ENCODE measurements at places on chromosomes 4 and X. TPM values are rescaled to one million over a fixed set of nuclear protein-coding genes. Genes with fewer than 3 reads are reported as not detected.

NONO gene
- total RNA-seq: 402 TPM

RBM46 gene
- total RNA-seq: not detected

GABRG1 gene
- total RNA-seq: 30.2 TPM

PNCK gene
- 18.3 TPM for total RNA-seq

CTPS2 gene
- 26.5 TPM for total RNA-seq

AFF2 gene
- 313 TPM for total RNA-seq

ZAR1 gene
- 0.41 TPM for total RNA-seq

SPOCK3 gene
- 23.6 TPM for total RNA-seq

NALF2 gene
- total RNA-seq: 2.0 TPM

HSFX1 gene
- total RNA-seq: 1.2 TPM

WNK3 gene
- total RNA-seq: 71.3 TPM

PLS3 gene
- 76.2 TPM for total RNA-seq

PLA2G12A gene
- total RNA-seq: 24.5 TPM

DNA sequence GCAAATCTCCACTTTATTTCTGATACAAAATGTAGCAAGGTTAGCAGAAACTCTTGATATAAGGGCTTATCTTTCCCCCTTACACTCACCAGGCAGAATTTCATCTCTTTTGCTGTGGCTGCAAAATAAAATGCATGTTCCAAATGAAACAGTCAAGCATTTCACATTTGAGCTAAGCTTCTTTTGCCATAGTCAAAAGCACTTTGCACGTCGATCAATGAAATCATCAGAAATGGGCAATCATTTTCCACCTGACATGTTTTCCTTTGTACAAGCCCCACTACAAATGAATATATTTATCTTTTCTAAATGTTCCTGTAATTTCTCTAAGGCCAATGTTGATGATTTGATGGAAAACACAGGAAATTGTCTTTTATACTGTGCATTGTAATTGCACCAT is 178.4 kb downstream of the ANKRD50 start:
- DNase-seq: no peak

- no peak for DNase-seq
Measured at GRCh38 chr4:76687746-76688448, 210.0 kb downstream of the SOWAHB start.

GRCh38 chr4:85531560-85532341 is 56.8 kb downstream of the ARHGAP24 start:
- no peak for DNase-seq

- DNase-seq: no peak
Measured at GRCh38 chr4:74369855-74370254, 4.9 kb downstream of the EREG start.

- DNase-seq: no peak
Measured at GRCh38 chr4:41155194-41155830, 59.0 kb downstream of the APBB2 start.

DNA sequence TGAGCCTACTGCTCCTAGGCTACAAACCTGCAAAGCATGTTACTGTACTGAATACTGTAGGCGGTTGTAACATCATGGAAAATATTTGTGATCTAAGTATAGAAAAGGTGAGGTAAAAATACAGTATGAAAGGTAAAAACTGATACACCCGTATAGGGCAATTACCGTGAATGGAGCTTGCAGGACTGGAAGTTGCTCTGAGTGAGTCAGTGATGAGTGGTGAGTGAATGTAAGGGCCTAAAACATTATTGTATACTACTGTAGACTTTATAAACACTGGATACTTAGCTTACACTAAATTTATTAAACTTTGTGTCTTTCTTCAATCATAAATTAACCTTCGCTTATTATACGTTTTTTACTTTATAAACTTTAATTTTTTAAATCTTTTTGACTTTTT is 3.7 kb downstream of the KIF4A start:
- DNase-seq: no peak

GRCh38 chr4:104394406-104395167 is 100.1 kb downstream of the CXXC4 start:
- peak; percentile 6 for DNase-seq

- DNase-seq: peak; percentile 82
Measured at GRCh38 chr4:10457255-10457801, at the start of gene ZNF518B. TSS of gene ZNF518B (minus strand) at chr4:10457426. CDS start at chr4:10446328, 11,098 bp downstream.

- DNase-seq: no peak
Measured at GRCh38 chrX:108245462-108245861, 153.9 kb downstream of the ATG4A start.

GRCh38 chr4:108466936-108467902 is 153.2 kb upstream of the RPL34 start:
- no peak for DNase-seq

DNA sequence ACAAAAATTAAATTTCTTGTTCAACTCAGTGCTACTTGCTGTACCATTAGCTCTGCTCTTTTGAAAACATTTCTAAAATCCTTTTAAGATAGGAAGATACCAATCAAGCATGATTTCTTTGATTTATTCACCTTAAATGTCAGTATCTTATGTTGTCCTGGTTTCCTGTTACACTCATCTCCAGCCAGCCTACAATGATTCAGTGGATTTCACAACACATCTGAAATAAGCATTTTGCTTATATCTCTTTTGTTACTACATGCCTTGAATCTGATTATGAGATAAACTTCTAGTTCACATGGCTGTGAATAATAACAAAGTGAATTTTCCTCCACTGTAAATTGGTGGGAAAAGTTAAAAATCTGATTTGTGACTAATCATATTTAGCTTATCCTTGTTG is 112.5 kb upstream of the BMP3 start:
- DNase-seq: no peak

DNA sequence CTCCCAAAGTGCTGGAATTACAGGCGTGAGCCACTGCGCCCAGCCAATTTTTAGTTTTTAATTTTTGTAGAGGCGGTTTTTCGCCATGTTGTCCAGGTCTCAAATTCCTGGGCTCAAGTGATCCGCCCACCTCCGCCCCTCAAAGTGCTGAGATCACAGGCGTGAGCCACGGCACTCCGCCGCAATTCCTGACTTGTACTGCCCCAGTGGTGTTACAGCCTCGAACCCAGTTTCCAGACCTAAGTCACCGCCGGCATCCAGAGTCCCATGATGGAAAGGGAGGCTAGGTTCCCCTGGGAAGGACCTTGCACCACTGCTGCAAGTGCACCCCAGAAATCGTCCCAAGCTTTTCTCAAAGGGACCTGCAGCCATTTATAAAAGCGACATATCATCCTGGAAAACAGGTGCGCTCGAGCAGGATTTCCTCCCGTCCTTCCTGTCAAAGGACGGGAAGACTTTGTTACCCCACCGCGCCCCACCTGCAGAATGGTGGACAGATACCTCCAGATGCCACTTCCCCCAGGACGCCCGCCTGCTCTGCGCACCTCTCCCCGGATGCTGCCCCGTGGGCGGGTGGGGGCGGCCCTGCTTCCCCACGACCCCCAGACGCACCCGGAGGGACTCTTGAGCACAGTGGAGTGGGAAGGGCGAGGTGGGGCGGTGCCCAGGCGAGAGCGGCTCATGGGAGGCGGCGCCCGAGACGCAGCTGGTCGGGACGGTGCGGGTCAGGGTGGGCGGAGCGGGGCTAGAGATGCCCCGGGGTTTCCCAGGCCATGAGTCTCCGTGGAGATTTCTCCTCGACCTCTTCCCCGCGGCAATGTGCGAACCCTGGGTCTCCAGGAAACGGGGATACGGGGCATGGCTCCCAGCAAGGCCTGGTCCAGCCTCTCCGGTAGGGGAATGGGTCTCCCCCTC is 947 bp upstream of the RPL10 start:
- DNase-seq: peak; percentile 53

GRCh38 chr4:145181091-145181501 is 707 bp upstream of the OTUD4 start:
- no peak for DNase-seq

DNA sequence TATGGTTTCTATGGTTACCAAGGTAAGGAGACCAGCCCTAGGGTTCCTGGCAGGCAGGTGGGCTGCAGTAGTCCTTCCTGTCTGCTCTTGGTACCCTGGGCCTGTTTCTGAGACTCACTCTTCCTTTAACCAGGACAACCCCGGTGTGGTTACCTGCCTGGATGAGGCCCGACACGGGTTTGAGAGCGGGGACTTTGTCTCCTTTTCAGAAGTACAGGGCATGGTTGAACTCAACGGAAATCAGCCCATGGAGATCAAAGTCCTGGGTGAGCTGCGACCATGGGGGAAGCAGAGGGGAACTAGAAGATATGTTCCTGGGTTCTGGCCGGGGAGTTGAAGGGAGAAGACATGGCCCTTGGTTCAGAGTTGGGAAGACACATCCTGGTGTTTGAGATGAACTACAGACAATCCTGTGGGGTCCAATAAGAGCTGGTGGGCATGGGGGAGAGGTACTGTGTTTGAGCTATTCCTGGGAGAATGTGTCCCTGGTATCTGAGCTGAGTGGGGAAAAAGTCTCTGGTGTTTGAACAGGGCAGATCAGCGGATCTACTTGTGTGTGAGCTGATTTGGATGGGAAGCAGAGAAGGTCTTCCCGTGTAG is 7.8 kb downstream of the UBA1 start:
- no peak for DNase-seq

DNA sequence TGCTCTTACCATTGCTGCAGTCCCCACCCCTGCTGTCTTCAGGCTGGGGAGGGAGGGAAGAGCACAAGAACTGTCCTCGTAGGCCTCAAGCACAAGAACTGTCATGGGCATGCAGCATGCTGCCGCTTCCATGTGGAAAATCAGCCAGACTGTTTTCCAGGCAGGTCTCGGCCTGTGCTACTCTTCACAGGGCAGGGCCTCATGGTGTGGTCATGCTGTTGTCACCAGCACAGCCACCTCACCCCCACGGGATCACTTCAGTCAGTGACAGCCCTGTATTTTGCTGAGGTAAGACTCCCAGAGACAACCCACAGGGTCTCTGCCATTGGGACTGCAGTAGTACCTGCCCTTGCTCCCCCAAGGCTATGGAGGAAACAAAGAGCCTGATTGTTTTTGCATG is 205.3 kb downstream of the NAP1L3 start:
- DNase-seq: no peak

DNA sequence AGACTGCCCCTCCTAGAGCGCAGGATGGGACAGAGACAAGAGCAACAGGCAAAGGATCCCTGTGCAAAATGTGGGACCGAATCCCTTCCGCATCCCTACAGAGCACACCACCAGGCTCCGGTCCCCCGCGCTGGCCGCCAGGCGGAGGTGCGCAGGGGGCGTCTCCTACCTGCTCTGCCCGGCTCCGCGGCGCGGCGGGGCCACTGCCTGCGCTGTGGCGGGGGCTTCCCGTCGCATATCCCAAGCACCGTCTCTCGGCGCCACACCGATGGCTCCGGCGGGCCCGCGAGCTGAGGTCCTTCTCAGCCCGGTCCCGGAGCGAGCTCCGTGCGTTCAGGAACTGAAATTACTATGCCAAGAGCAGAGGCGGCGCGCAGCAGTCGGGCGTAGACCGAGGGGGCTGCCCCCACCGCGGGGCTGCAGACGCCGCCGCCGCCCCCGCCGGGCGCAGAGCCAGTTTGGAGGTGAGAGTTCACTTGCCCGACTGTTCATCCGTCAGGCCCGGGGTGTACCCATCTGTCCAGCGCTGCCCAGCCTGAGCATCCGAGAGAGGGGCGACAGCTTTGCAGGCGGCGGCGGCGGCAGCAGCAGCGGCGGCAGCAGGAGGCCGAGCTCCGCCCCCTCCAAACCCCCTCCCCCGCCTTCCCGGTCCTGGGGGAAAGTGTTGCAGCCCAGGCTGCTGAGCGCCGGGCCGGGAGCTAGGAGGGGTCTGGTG is at the start of gene GPRIN3:
TSS of gene GPRIN3 (minus strand) at position 355 of the 715 bp plus-strand sequence. CDS start 57,690 bp downstream, outside the sequence.
- peak; percentile 47 for DNase-seq

GRCh38 chrX:136767104-136767941 is 13.4 kb downstream of the ARHGEF6 start:
- DNase-seq: peak; percentile 58

DNA sequence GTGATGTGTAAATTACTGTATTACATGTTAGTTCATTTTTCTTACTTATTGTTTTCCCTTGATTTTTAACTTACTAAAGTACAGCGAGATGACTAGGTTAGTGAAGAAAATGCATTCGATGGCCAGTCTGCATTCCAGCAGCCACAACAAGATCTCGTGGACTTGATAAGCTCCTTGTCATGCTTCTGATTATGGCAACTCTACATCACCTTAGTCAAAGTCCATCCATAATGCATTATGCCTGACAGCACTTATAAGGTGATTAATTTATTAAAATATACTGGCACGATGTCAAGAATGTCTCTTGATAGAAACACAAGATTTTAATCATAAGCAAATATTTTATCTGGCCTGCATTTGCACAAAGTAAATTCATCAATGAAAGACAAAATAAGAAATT is 109.9 kb upstream of the NAP1L5 start:
- no peak for DNase-seq

GRCh38 chr4:77815636-77816035 is 3.5 kb downstream of the CNOT6L start:
- no peak for DNase-seq

- DNase-seq: no peak
Measured at GRCh38 chr4:10694828-10695209, 10.3 kb upstream of the CLNK start.

- DNase-seq: no peak
Measured at GRCh38 chr4:145735827-145736226, 55.9 kb downstream of the C4orf51 start.

GRCh38 chr4:63986253-63986652 is 423.0 kb downstream of the TECRL start:
- no peak for DNase-seq

- DNase-seq: no peak
Measured at GRCh38 chr4:153564630-153565525, 98.7 kb downstream of the TMEM131L start.

DNA sequence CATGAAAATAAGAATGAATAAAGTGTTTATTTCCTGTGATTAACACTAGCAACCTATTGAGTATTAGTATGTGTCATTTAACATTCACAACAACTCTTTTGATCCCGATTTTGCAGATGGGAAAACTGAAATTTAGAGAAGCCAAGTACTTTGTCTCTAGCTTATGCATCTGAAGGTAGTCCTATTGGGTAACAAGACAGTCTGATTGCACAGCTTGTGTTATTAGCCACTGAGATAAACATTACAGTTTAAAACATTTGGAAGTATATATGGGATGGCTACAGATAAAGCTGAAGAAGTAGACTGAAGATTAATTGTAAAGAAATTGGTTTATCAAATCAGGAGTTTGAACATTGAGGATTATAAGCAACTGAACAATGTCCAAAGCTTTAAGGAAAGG is 99.6 kb upstream of the PDE5A start:
- DNase-seq: no peak

GRCh38 chrX:77014377-77015372 is 432.5 kb upstream of the FGF16 start:
- DNase-seq: peak; percentile 16
